ENCODE measurements at places on chromosomes 5 and 9. TPM values are rescaled to one million over a fixed set of nuclear protein-coding genes. Genes with fewer than 3 reads are reported as not detected.

- no peak for DNase-seq
Observed at GRCh38 chr9:38638881-38639576, 18.6 kb upstream of the ANKRD18A start.

GRCh38 chr9:76405868-76406267, 11.6 kb upstream of the RFK start:
- no peak for DNase-seq

DNA sequence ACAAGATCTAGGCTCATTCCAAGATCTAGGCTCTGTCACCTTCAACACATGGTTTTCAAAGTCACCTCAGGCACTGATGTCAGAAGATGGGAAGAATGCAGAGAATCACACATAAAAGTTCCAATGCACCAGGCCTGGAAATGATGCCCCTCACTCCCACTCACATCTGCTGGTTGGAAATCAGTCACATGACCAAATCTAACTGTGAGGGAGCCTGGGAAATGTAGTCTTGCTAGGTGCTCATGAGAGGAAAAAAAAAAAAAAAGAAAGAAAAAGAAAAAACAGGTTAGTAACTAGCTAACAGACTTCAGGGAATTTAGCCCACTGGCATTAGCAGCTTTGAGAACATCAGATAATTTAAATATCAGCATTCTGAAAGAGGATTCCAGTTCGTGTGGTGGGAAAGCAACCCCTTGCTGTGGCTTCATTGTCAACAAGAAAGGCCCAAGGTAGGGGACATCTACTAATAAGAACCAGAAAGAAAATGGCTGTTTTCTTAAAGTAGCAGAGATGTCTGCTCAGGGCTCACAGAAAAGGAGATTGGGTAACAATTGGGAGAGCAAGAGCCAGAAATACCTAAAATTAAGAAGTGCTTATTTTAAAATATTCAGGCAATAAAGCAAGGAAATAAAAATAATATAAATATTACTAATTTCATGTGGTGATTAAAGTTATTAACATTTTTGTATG, 614.3 kb downstream of the ACTL7B start:
- no peak for DNase-seq

DNA sequence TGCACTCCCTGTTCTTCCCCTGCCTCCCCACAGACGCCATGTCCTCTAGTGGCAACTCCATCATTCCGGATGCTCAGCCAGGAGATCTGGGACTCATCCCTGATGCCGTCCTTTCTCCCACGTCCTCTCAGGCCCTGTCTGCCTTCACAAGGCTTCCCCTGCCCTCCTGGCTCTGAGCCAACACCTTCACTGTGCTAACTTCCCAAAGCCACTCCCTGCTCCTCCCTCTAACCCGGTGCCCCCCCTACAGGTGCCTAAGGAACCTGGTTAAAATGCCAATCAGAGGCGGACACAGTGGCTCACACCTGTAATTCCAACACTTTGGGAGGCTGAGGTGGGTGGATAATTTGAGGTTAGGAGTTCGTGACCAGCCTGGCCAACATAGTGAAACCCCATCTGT, 67.6 kb downstream of the LMX1B start:
- DNase-seq = no peak

DNA sequence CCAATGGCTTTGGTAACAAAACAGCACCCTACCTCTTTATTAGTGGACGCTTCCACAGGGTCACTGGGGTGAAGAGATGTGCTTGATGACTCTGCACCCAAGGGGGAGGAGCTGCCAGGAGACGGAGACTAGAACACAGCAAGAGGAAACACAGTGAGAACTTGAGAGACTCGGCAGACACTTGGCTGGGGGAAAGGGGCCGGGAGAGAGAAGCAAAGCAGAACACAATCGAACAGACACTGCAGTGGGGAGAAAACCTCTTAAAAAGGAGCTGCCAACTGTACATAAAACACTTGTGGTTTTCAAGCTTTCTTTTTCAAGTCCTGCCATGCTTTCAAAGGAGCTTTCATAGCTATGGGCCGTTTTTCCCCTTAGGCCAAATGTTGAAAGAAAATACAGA, 151.0 kb downstream of the ENTREP1 start:
- no peak for DNase-seq

The PCA3 gene
- 0.20 TPM for total RNA-seq

The HTR1A gene
- not detected for total RNA-seq
